Stimulated activated CD8-positive, alpha-beta memory T cell treated with anti-CD3 and anti-CD28 coated beads, Interleukin-7, amount 100 ng/mL, for 48 hours (primary cell): ENCODE measurements at places on chromosomes 7 and 10.

GRCh38 chr10:79255007-79255507, 92.2 kb upstream of the PPIF start:
- DNase-seq = no peak

DNA sequence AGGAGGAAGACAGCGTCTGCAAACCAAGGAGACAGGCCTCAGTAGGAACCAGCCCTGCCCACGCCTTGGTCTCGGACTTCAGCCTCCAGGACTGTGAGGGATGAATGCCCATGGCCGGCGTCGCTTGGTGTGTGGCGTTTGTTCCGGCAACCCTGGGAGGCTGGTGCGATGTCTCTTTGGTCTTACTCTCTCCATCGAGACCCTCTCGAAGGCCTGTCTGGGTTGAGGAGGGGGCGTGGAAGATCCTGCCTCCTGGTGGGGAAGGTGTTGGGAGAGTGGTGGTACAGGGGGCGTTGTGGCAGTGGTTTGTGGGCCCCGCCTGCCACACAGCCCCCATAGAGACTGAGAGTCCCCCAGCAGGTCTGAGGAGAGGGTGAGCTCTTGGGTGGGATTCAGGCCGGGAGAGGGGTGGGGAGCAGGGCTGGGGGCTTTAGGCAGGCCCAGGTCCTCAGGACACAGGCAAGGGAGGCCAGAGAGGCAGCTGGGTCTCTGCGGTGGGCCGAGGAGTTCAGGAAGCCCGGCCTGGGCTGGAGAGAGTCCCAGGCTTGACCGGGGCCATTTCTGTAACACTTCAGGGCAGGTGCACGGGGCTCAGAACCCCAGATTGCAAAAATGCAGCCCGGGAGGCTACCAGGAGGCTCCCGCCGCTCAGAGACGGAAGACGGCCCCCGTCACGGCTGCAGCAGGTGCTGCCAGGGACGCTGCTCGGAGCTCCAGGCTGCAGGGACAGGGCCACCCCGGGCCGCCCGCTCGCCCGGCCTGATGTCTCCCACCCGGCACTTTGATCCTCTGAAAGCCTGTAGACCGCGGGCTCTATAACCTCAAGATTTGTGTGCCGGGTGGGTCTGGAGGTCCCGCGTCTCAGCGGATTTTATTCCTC, 33.8 kb upstream of the PSMG3 start:
- DNase-seq = no peak

DNA sequence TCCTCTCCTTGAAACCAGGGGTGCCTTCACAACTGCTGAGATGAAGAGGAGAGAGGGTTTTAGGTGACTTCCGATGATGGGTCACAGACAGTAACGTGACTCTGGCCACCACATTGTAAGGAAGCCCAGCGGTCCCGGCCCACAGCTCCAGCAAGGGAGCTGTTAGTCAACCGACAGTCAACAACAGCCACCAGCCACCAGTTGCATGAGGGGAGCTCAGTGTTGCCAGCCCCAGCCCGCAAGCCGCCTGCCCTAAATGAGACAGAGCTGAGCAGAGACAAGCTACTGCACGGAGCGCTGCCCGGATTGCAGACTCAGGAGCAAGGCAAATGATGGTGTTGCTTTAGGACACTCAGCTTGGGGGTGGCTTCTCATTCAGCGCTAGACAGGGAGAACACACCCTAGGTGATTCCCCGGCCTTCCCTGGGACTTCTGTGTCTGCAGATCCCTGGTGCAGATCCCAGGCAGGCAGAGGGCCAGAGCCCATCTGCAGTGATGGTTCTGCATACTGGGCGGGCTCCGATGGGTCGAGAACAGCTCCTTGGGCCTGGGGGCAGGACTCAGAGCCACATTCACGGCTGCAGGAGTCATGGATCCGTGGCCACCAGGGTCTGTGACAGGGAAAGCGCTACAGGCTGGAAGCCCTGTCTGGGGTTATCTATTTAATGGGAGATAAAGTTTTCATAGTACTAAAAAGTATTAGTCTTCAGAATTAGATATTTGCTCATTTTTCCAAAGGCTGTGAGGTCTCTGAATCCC, 14.3 kb upstream of the RET start:
- DNase-seq = no peak

DNA sequence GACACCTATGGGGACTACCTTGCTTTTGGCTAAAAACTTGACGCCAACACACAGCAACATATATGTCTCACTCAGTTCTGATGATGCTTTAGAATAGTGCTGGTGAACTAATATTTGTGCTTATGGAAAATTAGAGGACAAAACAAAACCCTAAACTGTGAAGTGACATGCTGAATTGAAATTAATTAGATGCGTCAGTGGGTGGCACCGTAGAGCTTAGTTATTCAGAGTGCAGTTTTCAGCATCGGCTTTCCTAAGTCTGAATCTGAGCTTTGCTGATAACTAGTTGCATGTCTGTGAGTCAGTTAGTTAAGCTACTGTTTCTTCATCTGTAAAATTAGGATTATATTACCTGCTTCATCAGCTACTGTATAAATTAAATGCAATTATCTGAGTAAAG, 245.0 kb upstream of the SORCS1 start:
- no peak for DNase-seq

DNA sequence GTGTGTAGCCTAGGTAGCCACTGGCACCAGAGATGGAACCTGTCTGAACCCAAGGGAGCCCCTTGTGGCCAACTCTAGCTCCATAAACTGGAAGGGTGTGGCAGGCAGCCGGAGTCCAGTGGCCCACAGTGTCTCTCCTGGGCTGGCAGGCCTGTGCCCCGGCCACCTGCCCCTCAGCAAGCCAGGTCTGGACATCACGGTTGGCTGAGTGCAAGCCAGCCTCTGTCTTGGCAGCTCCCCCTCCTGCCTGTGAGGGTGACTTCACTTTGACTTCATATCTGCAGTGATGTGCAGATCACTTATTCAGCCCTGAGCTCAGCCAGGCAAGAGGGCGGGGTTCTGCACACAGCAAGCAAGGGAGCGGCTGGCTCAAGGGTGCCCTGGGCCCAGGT, 1.3 kb upstream of the RET start:
- DNase-seq = no peak

- DNase-seq = peak; percentile 56
Measured at GRCh38 chr10:62779487-62780248, 24.9 kb upstream of the ADO start.

DNA sequence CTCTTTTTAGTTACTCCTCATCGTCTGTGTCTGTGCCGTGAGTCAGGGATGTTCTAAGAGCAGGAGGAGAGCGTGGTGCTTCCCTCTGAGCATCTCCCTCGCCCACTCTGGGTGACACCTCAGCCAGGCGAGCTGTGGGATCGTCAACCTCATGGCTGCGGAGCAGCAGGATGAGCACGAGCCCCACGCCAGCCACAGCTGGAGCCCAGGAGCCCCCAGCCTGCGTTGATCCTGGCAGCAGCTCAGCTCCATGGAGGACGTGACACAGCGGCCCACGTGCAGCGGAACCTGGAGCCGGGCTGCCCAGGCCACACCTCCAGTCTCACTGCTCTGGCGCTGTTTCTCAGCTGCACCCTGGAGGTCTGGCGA, 512.0 kb downstream of the PTPRN2 start:
- no peak for DNase-seq

DNA sequence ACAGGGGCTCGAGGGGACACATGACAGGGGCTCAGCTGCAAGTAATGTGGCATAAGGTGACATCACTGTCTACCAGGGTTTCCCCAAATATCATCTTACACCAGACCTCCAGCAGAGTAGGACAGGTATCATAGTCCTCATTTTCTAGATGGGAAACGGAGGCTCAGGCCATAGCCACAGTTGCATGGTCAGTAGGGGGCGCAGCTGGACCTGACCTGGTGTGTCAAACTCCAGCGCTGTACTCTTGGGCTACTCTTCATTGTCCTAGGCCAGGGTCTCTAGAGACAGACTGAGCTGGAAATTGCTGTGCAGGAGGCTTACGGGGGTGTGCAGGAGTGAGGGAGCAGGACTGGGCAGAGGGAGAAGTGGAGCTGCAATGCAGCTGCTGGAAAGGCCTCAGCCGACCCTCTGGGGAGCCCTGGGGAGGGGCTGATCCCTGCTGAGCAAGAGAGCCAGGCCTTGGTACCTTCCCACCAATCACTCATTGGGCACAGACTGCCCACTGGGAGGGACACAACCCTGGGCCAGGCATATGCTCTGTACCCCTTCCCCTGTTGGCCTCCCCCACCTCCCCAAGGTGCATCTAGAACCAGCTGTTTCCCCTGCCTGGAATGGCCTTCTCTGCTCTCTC, 89.9 kb downstream of the CDH23 start:
- DNase-seq = peak; percentile 23

GRCh38 chr10:73076360-73077183, 20.1 kb downstream of the P4HA1 start:
- DNase-seq = no peak

DNA sequence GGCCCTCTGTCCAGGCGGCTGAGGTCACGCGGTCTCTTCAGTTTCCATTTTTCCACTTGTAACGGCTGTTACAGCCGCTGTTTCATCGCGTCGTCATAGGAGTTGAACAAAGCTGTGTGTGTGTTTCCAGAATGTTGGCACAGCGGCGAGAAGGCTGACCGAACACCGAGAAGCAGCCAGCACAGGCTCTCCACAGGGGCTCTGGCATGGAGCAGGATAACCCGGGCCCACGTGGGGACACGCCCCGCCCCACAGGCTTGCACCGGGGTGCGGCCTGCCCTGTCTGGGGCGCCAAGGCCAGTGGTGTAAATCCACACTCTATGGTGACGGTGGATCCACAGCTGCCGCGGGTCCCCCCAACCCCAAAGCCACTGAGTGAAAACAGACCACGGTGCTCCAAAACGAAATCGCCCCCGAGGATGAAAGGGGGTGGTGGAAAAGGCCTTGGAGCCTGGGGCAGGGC, 448.2 kb downstream of the DNAJB6 start:
- DNase-seq = no peak

GRCh38 chr7:2955269-2955668, 88.4 kb downstream of the CARD11 start:
- DNase-seq = no peak

GRCh38 chr10:79230328-79230830, 116.9 kb upstream of the PPIF start:
- no peak for DNase-seq

DNA sequence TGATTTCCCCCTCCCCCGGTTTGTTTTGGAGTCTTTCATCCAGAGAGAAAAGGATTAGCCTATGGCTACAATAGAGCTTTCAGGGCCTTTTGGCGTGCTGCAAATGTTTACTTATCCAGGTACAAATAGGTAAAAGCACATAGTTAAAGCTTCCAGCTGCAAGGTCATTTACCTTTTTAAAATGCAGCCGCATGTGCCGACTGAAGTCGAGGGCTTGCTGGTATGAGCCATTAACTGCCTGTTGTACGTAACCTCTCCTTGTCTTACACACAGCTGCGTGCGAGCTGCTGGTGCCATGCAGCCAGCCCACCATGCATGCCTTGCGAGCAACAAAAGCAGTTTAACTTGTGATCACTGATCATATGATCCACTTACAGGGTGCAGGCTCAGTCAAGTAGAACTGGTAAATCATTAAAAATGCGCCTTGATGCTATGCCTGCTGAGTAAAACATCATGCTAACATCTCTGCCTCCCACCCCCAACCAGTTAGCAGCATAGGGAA, 866.4 kb downstream of the LRMDA start:
- no peak for DNase-seq

DNA sequence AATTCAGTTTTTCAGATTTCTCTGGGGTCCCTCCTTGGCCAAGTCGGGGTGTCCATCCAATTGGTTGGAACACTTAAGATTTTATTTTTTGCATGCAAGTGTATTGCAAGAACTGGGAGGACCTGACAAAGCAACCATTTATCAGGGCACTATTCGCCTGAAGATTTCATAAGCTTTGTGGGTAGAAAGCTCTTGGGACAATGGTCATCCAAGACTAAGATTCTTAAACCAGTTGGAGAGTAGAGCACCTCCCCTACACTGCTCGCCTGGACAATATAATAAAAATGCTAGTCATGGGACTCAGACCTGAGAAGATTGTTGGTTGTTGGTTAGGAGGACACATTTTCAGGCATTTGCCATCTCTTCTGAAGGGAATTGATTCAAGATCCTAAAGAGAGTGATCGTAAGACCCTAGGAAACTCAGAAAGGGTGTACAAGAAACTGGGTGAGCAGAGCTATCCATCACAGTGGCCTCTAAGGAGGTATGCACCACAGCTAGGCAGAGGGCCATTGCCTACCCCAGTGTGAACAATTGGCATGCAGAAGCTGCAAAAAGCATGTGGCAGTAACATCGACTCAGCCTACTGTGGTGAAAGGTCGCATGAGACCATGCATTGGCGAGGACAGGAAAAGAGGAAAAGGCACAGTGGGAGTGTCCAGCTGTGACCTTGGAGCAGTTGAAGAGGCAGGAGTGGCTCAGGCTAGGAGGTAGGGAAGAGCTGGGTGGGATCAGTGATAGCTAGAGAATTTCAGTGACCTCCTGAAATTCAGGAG, 1235.3 kb upstream of the AUTS2 start:
- no peak for DNase-seq

GRCh38 chr10:130050721-130051120, 59.9 kb downstream of the C10orf143 start:
- DNase-seq = no peak

DNA sequence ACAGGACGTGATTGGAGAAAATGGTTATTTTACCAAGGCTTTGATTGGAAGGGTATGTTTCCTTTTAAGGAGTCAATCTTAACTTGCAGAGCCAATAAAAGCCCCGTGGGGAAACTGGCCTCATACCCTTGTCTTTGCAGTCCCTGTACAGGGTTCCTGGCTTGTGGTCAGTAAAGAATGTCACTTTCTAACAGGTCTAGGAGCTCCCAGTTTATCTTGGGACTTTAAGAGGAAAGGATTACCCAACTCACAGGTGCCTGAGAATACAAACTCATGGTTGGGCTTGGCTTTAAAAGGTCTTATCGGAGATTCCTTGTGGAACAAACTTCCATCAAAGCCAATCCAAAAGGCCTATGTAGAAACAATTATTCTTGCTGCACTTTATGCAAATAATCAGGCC, 221.8 kb downstream of the PHF14 start:
- DNase-seq = no peak

DNA sequence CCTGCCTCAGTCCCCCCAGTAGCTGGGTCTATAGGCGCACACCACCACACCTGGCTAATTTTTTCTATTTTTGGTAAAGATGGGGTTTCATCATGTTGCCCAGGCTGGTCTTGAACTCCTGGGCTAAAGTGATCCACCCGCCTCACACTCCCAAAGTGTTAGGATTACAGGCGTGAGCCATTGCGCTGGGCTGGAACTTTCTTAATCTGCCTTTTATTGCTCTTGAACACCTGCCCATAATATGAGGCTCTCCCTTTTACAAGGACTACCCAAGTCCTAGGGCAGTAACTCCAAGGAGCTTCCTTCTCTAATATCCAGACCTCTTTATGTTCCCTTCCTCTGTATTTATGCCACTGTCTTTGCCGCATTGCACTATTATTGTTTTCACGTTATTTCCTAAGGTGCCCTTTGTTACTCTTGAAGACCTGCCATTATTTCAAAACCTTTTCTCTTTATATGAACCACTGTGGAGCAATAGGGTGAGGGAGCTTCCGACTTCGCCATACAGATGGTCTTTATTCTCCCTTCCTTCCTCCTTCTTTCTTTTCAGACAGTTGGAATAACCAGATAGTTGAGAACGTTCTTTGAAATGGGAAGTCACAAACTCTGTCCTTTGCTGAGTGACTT, 36.3 kb upstream of the TCF7L2 start:
- no peak for DNase-seq
